ENCODE measurements at places on chromosomes 13 and 19.

DNA sequence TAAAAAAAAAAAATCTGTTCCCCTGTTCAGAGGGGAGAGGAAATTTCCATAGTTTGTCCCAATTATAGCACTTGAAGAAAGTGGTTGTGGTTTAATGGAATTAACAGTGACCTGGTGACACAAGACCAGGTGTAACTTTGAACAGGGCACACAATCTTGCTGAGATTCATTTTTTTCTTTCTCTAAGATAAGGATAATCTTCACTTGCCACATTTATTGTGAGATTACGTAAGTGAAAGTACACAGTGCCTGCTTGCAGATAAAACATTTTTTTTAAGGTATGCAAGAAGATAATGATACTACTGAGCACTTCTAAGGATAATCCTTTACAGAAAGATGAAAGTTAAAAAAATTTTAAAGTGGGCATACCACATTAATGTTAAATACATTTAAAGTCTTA is 448.1 kb downstream of the DIAPH3 start:
- no peak for DNase-seq

- DNase-seq, result no peak
Observed at GRCh38 chr19:16185768-16186123, 536 bp downstream of the FAM32A start.

GRCh38 chr19:6710273-6711077 is 10.0 kb downstream of the C3 start:
- DNase-seq, result no peak

- no peak for DNase-seq
Observed at GRCh38 chr13:111866731-111867245, 200.2 kb upstream of the SOX1 start.

DNA sequence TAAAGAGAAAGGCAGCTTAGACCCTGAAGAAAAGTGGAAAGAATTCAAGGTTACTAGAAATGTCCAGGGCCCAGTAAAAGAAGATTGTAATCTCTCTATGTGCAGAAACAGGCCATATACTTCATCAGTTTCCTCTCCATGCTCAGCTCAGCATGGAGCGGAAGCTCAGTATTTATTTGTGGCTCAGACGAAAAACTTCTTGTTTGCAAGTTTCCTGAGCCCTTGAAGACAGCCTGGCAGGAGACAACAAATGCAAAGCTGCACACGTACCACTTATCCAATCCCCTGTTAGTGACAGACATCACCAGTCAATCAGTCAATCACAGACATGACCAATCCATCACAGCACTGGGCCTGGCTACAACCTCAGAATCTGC is 8.1 kb upstream of the KLF2 start:
- no peak for DNase-seq

DNA sequence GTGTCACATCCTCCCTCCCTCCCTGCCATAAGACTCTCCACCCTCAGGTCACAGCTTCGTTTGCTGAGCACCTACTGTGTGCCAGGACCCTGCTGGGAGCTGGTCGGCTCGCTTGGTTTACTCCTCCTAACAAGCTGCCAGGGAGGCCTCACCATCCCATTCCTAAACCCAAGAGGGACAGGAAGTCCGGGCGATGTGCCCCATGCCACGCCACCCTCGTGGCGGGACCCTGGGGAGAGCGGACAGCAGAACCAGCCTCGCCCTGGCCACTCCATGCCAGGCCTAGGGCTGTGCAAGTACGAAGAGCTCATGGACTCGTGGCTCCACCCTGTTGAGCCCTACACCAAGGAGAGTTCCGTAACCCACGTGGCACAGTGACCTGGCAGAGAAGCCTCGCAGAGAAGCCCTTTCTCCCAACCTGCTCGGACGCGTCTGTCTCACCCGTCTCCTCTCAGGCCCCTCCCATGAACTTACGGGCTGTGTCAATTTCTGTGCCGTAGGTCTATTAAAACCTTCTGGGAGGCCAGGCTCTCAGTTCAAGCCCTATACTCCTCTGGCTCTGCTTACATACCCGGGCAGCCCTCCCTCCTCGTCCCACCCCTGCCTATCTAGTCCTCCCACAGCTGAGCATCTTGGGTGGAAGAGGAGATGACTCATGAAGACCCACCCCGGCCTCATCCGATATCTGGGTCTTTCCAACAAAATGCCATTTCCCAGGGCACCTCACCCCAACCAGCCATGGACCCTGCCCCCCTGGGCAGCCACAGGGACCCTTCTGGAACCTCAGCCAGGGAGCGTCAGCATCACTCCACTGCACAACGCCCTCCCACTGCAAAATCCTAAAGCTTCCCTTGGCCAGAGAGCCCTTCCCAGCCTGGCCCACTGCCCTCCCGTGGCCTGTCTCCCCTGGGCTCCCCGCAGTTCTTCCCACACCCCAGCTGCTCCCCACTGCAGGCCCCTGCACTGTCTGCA is 2.6 kb downstream of the UBXN6 start:
- DNase-seq, result no peak

- no peak for DNase-seq
Observed at GRCh38 chr19:19269952-19270694, 3.0 kb downstream of the TM6SF2 start.

GRCh38 chr13:22061371-22061805 is 390.5 kb downstream of the FGF9 start:
- DNase-seq, result no peak

GRCh38 chr19:45780146-45780447 is 2.2 kb downstream of the DMPK start:
- DNase-seq, result no peak

DNA sequence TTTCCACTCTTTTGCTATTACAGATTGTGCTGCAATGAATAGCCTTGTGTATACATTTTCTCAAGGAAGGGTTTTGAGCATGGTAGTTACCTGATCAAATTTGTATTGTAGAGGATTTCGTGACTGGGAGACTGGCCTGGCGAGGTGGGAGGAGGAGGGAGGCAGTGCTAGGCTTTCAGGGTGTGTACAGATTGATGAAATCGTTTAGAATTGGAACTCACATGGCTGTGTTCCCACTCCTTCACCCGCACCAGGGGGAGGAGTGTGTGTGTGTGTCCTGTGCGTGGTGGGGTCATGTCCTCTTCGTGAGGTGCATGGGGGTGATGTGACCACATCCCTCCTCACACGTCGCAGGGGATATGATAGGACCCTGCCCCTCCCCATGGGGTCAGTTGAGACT is 8.3 kb downstream of the PGLYRP1 start:
- no peak for DNase-seq

- peak; percentile 22 for DNase-seq
Observed at GRCh38 chr13:95641291-95642027, 3.0 kb downstream of the DZIP1 start.

DNA sequence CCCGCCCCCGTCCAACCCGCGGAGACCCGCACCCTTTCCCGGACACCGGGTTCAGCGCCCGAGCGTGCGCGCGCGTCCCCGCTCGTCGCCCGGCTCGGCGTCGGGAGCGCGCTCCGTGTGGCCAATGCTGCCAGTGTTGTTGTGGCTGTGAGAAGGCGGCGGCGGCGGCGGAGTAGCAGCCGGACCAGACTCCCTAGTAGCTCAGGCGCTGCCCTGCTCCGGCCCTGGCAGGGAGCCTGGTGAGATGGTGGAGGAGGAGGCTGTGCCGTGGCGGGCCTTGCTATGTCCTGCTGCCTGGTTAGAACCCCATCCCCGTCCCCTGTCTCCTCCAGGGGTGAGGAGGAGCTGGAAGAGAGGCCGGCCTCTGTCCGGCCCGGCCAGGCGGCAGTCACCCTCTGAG is 553.2 kb downstream of the TUBA3C start:
- no peak for DNase-seq

DNA sequence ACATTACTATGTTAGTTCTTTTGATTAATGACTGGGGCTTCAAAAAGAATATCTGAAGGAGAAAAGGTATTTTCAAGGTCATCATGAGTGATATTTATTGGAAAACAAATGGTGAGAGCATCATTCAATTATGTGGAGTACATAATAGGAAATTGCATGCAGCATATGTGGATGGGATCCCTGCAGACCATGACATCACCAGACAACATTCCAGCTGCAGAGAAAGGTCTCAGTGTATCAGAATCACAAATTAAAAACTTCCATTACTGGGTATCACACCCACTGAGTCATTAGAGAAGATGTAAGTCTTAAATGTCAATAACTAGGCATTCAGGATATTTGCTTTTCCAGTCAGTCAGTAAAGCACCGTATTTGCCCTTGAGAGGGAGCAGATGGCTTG is 574.4 kb upstream of the SLC10A2 start:
- no peak for DNase-seq

DNA sequence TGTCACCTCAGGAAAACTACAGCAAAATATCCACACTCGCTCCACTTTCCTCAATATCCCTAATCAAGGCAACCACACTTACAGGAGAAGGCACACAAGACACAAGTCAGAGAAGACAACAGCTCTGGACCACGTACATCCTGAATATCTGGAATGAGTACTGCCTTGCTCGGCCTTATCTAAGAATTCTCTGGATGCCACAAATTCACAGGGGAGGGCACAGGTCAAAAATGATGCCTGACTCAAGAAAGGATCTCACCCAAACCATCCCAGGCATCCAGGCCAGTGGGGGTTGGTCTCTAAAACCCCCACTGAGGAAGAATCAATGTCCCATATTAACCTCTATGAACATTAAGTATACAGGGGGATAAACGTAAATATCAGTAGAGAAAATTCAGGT is 29.9 kb downstream of the ATP7B start:
- DNase-seq, result no peak

- DNase-seq, result no peak
Observed at GRCh38 chr13:76764916-76765315, 121.3 kb downstream of the KCTD12 start.

DNA sequence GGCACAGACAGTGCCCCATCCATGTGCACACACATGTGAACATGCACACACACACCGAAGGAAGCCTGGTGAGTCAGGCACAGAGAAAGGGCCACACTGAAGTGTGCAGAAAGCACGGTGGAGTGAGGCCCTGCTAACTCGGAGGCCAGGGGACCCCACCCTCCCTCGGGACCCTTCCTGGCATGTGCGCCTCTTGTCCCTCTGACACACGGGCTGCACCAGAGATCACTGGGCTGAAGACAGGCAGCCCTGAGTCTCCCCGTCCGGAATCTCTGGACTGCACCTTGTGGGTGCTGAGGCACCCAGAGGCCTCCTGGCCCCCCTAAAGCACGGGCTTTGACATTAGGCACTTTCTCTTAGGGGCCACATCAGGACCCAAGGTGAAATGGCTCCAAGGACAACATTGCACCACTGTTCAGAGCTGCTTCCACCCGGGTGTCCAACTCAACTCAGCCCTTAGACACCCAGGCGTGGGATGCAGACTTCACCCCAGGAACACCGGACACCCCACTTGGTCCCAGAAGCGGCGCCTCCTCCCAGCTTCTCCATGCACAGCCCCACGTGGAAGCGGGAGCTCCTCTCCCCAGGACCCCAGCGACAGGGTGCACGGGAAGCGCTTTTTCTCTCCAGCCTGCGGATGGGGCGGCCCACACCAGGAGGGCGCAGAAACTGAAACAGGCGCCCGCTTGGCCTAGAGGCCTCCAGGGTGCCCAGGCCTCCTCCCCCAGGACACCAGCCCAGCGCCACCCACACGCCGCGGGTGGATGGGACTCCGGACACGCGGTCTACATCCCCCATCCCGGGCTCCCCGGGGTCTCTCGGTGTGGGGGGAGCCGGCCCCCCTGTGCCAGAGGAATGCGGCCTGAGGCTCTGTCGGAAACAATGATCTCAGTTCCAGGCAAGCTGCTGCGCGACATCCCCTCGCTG is 90.2 kb downstream of the SPACA7 start:
- DNase-seq, result no peak

DNA sequence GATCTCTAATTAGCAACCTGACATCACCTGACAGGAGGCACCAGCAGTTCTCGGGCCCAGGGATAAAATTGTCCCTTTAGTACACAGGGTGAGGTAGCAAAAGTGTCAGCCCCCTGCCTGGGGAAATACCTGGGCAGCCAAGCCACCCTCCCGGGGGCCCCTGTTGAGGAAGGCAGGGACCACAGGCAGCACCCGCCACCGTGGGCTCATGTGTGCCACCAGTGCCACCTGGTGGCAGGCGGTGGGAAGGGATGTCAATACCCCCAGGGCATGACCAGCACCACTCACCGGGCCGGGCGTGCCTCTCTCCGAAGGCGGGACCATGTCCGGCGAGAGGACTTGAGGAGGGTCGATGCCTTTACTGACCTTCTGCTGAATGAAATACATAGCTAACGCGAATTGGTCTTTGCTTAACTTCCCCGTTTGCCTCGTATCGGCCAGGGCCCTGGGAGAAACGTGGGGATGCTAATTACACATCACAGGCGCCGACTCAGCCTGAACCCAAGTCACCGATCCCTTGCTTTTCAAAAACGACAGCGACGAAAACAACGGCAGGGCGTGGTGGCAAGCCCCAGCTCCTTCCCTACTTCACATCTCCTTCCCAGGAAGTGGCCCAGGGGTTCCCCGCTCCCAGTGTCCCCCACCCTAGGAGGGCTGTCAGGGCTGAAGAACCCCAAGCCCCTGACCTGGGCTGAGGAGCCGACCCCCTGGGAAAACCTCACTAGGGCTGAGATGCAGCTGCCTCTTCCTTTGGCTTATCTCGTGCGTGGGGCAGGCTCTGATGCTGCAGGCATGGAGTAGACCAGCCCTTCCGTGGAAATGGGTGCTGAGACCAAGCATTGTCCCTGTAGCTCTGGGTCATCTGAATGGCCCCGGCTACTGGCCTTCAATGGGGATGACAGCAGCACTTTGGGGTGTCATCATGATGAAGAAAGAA is 53.8 kb downstream of the EPS15L1 start:
- DNase-seq, result peak; percentile 5
